ENCODE measurements at places on chromosomes 7 and 10. TPM values are rescaled to one million over a fixed set of nuclear protein-coding genes. Genes with fewer than 3 reads are reported as not detected.

DNA sequence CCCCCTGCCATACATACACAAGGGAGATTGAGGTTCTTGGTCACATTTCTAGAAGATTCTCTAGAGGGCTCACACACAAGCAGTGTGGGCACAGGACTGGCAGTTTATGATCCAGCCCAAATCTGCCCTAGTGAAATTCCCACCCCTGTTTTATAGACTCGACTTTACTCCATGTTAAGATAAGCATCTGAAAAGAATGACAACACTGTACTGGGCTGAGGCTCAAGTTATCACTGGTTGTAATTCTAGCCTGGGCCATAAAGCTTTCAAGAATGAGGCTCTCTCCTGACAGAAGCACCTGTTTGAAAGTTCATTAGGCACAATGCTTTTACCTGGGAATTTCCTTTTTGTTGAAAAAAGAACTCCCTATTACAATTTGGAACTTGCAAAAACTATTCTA, 195.6 kb upstream of the GLI3 start:
- H3K4me3 ChIP-seq = no peak overlapping the region
- H3K4me1 ChIP-seq = no peaks in the 10 kb centered on the region
- H3K36me3 ChIP-seq = no peaks in the 10 kb centered on the region

GRCh38 chr7:31710171-31710570, 23.2 kb downstream of the PPP1R17 start:
- no peak overlapping the region for H3K4me3 ChIP-seq
- no peak for DNase-seq
- H3K36me3 ChIP-seq = no peaks in the 10 kb centered on the region
- no peak overlapping the region for H3K27ac ChIP-seq
- no peaks in the 10 kb centered on the region for H3K27me3 ChIP-seq

- no peaks in the 10 kb centered on the region for H3K36me3 ChIP-seq
- DNase-seq = no peak
- no peaks in the 10 kb centered on the region for H3K4me1 ChIP-seq
- H3K27me3 ChIP-seq = no peaks in the 10 kb centered on the region
- H3K27ac ChIP-seq = no peak overlapping the region
Measured at GRCh38 chr7:46572691-46573090, 651.6 kb upstream of the IGFBP3 start.

GRCh38 chr7:113562801-113563200, 356.0 kb downstream of the PPP1R3A start:
- no peak overlapping the region for H3K4me3 ChIP-seq
- H3K27ac ChIP-seq = no peak overlapping the region
- DNase-seq = no peak

TMEM236 gene
- total RNA-seq = 0.16 TPM

CLDN3 gene
- total RNA-seq = not detected

DNA sequence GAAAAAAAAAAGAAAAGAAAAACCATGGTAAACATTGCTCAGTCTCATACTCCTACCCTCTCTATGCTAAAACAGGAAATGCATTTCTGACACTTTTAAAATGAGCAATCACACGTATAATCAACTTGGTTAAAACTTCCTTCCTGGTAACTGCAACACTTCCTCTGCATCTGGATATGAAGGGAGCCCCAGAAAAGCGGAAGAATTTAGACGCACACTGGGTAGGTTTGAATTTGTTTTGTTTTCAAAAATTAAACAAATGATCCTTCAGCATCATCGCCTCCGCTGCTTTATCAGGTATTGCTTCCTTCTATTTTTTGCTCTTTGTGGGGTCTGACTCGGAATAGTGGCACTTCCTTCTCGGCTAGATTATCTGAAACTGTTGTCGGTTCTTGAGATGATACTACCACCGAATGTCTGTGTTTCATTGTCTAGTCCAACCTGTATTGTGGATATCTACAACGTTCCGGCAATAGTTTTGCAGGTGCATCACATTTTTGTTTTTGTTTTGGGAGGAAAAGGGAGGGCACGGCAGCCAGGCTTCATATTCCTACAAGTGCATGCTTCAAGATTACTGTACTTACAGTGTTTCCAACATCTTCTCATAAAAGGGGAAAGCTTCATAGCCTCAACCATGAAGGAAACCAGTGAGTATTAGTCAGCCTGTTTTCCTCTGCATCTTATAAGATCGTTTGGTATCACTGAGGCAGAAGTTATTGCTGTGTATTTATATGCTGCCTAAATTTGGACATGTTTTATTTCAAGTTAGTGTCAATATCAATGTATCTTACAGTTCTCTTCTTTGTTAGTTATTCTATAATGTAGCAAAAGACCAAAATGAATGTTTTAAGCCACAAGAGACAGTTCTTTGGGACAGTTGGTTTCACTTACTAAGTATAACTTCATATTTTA, at the start of gene PIK3CG:
Gene PIK3CG, plus strand, starts transcription at position 153 of the 912 bp plus-strand sequence. CDS start 2,280 bp downstream, outside the sequence.
- peaks cover 40% of the 10 kb centered on the region for H3K36me3 ChIP-seq
- H3K27me3 ChIP-seq = no peaks in the 10 kb centered on the region
- DNase-seq = peak; percentile 27
- peak within 1 kb of the TSS; percentile 95 for H3K27ac ChIP-seq
- peaks cover 69% of the 10 kb centered on the region for H3K4me1 ChIP-seq
